ENCODE measurements at places on chromosomes 7 and 10.

DNA sequence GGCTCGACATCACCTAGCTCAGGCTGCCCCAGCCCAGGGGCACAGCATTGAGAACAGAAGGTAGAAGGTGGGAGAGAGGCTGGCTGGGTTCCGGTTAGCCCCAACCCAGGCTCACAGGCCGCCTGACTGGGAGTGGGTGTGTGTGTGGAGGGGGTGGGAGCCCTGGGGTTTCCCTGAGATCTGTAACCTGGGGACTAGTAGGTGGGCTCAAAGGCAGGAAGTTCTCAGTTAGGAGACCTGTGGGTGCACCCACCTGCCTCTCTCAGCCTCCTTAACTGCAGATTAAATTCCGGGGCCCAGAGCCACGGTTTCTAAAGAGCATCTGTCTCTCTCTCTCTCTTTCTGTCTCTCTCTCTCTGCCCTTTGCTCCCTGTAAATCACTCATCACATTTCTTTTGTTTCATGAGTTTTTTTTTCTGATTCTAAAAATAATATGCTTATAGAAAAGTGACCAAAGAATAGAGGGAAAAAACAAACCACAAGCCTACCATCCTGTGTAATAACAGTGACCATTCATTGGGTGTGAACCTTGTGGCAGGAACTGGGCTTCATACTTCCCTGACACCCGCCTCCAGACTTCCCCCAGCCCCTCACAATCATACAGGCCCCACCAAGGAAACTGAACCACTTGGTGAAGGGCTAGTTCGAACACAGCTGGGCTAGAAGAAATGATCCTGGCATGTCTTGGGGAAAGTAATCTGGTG, 83.4 kb upstream of the SMNDC1 start:
- DNase-seq, result no peak

GRCh38 chr7:99139036-99139435, 4.9 kb downstream of the SMURF1 start:
- peak; percentile 87 for DNase-seq

DNA sequence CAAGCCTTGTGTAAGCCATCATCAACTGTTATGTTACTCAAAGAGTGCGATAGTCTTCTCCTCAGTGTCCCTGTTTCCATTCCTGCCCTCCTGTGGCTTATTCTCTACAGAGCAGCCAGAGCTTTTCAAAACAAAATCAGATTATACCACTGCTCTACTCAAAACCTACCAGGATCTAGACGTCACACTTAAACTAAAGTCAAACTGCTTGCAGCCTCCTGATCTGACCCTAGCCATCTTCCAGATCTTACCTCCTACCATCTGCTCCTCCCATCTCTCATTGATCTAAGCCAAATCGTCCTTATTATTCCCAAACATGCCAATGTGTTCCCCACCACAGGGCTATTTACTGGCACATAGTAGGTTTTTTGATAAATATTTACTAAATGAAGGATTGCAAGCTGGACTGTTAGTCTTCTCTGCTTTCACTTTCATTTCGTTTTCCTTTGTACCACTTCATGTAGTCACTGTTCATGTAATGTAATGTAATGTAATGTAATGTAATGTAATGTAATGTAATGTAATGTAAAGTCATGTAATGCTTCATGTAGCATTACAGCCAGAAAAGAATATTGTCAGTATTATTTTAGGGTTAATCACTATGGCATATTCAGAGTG, 116.1 kb downstream of the GPR37 start:
- DNase-seq, result no peak

DNA sequence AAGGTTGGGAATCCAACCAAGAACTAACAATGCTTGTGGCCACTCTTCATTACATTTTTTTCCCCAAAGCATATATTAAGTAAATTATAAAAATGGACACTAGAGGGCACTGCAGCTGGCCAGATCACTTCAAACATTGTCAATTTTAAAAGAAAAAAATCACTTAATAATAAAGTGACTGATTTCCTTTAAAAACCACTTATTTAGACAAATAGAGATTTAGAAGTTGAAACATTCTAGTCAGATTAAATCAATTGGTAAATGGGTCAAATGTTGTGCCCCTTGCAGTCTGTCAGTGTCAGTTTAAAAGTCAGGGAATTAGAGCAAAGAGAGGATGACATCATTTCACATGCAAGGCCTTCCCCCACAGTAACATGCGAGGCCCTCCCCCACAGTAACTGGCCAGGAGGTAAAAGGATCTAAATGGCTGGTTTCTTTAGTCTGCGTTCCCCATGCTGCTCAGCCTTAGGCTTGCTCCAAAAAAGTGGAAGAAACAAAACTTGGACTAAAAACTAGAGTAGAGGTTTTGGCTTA, 177.9 kb downstream of the SKAP2 start:
- DNase-seq, result peak; percentile 54

DNA sequence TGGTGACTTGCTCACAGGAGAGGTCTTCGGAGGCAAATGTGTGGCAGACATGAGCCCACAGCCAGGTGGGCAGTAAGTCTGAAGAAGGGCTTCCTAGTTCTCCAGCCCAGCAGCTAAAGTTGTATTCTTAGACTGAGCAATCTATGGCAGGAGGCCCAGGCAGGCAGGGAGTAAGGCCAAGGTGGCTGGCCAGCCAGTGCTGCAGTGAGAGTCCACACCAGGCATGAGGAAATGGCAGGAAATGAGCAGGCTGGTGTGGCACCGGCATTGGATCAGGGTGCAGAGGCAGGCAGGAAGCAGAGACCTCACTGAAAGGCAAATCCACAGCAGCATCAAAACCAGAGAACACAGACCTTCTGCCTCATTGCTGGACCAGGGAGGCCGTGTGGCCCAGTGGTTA, 84.6 kb upstream of the PDE1C start:
- peak; percentile 77 for DNase-seq

- DNase-seq, result peak; percentile 18
Observed at GRCh38 chr7:155300641-155301452, 3.2 kb downstream of the INSIG1 start.

GRCh38 chr7:25665374-25665773, 437.1 kb upstream of the NPVF start:
- no peak for DNase-seq

DNA sequence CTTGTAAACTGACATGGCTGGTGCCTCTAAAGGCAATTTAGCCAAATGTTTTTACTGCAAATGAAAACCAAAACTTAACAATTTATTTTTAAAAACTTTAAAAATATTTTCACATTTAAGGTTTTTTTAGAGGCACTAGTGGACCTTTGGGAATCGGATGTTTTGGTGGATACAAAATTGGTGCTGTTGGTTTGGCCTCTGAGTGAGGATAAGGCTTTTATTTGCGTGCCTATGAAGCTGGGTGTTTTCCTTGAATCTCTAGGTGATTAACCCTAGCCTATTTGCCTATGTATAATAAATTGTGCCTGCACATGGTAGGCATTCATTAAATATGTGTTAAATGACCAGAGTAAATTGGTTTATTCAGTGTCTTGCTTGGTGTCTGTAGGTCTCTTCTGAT, 2.9 kb upstream of the SGCE start:
- no peak for DNase-seq

GRCh38 chr10:77160679-77161078, 476.9 kb downstream of the KCNMA1 start:
- peak; percentile 83 for DNase-seq

- no peak for DNase-seq
Observed at GRCh38 chr10:124993736-124994451, 52.0 kb downstream of the ZRANB1 start.

DNA sequence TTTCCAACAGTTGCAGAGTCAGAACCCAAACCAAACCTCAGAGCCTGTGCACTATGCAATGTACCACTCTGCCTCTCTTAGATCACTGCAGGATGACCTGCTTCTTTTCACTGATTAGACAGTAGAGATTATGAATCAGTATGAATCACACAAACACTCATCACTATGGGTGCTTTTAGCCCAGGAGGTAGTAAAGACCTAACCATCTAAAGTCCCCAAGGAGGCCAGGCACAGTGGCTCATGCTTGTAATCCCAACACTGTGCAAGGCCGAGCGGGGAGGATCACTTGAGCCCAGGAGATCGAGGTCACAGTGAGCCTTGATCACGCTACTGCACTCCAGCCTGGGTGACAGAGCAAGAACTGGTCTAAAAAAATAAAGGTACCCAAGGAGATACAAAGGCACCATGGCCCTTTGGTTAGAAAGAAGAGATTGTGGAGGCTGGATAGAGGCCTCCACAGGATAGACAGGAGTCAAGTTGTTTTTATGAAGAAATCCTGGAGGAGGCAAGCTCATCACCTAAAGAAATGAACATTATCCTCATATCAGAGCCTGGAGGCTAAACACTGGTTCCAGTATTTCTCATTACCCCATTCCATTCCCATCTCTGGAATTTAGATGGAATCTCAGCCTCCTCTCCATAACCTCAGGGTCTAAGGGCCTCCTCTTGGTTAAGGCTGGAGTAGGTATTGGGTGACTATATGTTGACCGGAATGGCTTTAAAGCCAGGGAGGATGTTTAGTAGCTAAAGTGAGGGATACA, 12.9 kb downstream of the SEC31B start:
- peak; percentile 55 for DNase-seq

- DNase-seq, result peak; percentile 43
Observed at GRCh38 chr10:69810097-69810496, 8.4 kb downstream of the COL13A1 start.

GRCh38 chr7:21706131-21706530, 163.3 kb downstream of the DNAH11 start:
- no peak for DNase-seq

GRCh38 chr7:124443762-124444161, 321.8 kb downstream of the GPR37 start:
- no peak for DNase-seq

DNA sequence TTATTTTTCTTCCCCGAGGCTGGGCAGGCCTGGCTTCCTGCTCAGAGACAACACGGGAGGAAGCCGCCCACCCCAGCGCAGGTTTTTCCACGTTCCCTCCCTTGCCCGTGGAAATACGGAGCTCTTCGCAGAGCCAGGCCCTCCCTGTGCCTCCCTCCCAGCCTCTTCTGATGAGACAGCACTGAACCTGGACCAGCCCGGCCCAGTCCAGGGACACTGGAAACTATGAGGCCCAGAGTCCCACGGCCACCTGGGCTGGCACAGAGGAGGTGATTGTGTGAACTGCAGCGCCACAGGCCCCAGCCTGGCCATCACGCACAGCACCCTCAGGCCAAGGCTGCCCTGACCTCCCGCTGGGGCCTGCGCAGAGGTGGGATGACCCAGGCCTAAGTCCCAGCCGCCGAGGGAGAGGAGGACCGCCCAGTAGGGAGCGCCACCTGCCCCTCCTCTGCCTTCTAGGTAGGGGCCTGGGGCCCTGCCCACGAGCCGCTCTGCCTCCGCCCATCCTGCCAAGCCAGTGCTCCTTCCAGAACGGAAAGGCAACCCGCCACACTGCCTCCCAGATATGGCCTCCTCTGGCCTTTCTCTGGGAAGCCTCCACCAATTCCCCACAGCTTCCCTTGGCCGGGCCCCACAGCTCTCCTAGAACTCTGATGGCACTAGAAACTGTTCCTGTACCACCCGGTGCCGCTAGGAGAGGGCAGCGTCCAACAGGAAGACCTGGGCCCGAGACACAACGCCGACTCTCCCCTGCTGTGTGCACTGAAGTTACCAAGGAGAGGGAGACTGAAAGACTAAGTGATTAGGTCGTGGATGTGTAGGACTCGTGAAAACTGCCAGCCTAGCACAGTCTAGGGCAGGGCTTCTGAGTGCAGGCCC, 57.2 kb downstream of the PROSER2 start:
- no peak for DNase-seq

DNA sequence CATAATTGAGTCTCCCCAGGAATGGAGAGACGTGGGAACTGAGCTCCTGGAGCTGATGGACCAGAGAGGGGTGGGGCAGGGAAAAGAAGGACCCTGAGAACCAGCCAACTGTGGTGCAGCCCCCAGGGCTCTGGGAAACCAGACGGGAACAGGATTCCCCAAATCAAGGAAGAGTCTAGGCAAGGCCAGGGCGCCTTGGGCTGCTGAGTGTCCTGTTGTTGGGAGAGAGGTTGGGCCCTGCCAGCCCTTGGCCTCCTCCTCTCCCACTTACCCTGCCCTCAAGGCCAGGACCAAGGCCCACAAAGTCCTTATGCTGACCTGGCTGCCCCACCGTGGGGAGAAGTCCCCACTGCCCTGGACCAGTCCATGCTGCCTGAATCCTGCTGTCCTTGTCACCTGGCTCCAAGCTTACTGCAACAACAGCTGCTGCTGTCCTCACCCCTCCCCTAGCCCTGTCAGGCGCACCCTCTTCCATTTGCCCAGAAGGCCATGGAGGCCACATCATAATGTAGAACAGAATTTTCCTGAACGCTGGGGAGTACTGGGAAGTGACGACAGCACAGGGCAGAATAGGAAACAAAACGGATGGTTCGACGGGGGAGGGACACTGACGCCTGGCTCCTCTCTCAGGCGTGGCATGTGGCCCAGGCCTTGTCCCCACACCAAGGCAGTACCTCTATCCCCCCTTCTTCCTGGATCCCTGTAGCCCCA, 132.9 kb upstream of the ZMIZ1 start:
- no peak for DNase-seq

- DNase-seq, result no peak
Observed at GRCh38 chr7:132771301-132771730, 195.0 kb upstream of the PLXNA4 start.

DNA sequence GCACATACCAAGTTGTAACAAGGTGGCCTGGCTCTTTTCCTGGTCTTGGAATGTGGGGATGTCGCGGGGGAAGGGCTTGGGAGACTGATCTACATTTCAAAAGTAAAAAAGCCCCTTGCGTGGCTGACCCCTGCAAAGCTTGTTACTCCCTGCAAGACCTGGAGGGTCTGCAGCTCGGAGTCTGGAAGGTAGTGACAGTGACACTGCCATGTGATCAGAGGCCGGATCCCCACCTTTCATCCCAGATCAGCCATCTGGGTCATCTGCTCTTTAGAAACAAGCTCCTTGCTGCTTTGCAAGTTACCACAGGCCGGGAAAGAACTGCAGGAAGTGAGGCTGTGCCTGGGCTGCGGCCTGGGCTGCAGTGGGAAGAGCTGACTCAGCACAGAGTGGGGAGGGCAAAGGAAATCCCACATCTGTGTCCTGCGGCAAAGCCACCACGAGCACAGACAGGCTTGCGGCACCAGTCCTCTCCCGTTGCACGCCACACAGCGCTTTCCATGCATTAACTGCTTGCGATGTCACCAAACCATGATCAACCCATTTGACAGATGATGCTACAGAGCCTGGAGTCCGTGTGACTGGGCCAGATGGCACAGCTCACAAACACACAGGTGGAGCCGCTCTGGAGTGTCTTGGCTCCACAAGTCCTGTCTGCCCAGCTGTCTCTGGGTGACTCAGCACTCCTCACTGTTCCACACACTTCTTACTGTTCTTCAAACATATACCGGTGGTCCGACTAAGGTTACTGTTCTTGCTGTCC, 97.7 kb downstream of the SH3PXD2A start:
- peak; percentile 94 for DNase-seq

DNA sequence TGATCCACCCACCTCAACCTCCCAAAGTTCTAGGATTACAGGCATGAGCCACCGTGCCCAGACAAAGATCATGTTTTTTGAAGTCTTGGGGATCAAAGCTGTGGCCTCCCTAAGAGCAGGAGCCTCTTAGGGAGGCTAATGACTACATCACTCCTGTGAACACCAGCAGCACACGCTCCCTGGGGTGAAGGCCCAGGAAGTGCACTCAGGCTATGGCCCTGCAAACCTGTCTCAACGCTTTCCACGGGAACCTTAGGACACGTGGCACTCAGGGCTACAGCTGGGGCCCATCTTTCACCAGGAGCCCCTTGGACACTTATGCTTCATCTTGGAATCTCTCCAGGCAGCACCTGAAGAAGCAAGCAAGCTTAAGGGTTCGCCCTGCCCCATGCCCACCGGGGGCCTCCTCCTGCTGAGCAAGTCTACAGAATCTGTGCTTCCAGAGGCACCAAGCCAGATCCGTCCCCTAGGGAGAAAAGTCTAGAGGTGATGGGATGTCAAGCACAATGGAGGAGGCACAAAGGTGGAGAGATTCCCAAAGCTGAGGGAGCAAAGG, 18.4 kb downstream of the VSTM4 start:
- DNase-seq, result no peak
